Hindlimb muscle (tissue), 1 donor: ENCODE measurements at places on chromosomes 3 and 15.

- no peak for DNase-seq
Observed at GRCh38 chr3:65627062-65627461, 411.7 kb downstream of the MAGI1 start.

- DNase-seq = no peak
Observed at GRCh38 chr3:139112230-139112558, 67.5 kb upstream of the PRR23C start.

GRCh38 chr3:169228522-169228921, 435.0 kb downstream of the MECOM start:
- peak; percentile 15 for DNase-seq

- no peak for DNase-seq
Observed at GRCh38 chr15:63042877-63043334, 359 bp downstream of the TPM1 start.

GRCh38 chr3:158671821-158672214, 630 bp downstream of the LXN start:
- no peak for DNase-seq

- no peak for DNase-seq
Observed at GRCh38 chr3:1010228-1010627, 82.6 kb upstream of the CNTN6 start.

- DNase-seq = no peak
Observed at GRCh38 chr3:64575211-64575844, 112.5 kb downstream of the ADAMTS9 start.

- DNase-seq = peak; percentile 61
Observed at GRCh38 chr3:42179110-42179725, 86.8 kb downstream of the CCK start.

- no peak for DNase-seq
Observed at GRCh38 chr15:48411971-48412591, 80.9 kb downstream of the DUT start.

DNA sequence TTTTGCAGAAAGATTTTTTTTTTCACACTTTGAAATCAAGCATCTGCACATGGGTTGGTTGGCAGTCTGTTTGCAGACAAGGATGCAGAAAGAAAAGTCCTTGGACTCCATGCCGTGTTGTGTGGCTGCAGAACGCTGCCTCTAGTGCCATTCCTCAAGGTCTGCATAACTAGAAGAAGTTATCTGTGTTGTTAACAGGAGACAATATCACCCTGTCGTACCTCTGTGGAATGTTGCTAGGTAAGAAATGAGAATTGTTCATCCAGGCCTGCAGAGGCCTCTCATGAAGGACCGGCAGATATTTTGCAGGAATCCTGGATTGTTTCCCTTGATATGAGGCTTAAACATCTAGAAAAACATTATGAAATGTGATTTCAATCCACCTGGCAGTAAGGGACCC, 58.5 kb upstream of the PPARG start:
- no peak for DNase-seq

DNA sequence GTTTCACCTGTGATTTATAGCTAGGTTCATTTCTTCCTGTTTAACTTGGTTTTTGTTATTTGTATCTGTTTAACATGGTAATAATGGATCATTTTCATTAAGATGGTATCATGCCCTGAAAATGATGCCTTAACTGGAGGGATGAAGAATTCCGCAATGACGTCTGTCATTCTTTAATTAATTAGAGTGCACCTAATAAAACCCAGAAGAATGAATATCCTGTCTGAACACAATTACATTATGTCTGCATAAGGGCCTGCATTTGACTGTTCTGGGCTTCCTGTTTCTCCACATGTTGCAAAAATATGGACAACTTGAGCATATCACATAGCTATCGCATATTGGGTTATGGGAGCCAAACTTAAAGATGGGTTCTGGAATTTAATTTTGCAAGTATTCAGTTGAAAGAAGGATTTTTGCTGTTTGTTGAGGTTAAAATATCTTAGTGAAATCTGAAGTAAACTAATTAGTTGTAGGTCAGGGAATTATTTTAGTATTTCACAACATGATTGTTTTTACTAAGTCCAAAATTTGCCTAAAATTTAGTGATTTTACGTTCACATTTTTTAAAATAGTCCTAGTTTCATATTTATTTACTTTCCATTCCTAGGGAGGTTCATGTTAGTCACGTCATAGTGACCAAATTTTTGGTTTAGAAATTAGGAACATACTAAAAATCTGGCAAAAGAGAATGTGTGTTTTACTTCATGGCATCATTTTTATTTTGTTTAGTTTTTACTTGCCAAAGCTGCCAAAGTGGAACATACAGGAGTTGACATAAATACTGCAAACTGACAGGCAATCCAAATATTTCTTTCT, 321.0 kb upstream of the TGFBR2 start:
- no peak for DNase-seq

DNA sequence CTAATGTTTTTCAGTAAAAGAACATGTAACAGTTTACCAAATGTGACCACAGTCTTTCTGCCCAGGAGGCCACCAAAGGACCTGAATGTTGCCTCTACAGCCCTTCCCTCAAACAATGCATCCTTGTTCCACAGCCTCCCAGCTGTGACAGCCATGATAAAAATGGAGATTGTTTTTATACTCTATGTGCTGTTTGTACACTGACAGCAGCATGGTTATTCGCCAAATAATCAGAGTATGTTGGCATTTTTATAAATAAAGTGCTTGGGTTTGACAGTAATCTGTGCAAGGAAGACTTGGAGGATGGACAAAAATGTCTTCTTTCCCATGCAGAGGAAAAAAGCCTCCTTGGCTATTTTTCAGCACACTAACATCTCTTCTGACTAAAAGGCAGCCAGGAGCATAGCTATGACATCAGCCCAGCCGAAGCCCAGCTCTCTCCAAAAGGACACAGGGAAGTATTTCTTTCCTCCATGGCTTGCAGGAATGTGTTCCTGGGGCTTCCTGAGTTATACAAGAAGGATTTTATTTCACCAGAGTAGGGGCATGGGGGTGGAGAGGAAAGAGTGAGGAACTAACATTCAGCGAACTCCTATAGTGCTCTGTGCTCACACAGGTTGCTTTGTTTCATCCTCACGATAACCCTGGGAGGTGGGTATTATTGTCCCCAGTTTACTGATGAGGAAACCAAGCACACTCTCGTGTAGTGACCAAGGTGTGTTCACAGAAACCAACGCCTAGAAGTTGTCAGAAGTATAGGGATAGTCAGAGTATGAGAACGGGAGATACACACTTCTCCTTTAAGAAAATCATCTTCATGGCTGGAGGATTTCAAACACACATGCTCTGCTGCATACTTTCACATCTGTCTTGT, 339.7 kb downstream of the MECOM start:
- peak; percentile 67 for DNase-seq

GRCh38 chr15:39851500-39852092, 68.5 kb downstream of the GPR176 start:
- DNase-seq = no peak

DNA sequence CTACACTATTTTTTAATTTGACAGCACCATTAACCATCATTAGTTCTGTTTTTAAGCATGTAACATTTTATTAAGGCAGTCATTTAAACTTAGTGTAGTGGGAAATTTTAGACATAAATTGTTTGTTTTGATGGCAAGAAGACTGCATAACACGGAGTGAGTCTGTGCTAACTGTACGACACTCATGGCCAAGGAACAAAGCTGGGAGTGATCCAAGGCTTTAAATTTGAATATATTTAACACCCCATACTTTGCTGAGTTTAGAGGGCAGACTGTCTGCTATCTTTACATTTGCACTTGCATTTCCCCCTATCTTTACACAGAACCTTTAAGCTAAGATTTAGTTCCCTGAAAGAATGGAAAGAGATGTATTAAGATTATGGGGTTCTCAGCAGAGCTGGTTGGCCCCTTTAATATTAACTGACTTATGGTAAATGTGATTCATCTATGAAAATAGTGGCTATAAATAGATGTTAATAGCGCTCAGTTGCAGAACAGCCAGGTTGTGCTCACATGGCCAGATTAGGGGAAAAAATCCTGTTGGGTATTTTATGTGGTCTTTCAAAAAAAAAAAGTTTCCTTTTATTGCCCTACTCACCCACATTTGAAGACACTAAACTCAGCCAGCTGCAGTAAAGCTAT, 120.7 kb downstream of the CMSS1 start:
- no peak for DNase-seq

GRCh38 chr15:42826251-42826890, 89.4 kb upstream of the CDAN1 start:
- no peak for DNase-seq

DNA sequence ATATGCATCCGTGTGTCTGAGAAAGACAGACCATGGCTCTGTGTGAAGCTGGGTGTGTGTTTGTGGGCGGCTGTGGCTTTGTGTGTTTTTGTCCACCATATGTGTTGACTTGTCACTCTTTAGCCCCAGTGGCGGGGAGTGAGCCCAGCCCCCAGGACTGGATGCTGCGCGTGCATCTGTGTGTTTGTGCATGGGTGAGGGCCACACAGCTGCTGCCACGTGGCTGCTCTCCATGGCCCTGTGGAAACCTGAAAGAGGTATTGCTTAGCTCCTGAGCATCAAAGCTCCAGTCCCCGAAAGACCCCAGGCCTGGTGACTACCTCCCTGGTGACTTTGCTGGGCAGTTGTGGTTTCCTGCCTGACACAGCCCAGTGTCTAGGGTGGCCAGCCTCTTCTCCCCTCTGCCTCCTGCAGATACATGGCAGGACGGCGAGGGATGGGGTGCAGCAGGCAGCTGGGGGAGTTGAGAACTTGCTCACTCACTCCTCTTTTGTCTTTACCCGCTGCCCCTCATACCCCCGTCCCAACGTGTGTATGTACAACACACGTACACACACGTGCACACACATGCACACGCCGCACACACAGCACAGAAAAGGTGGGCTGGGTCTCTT, 6.5 kb downstream of the EPHB3 start:
- DNase-seq = peak; percentile 39

- no peak for DNase-seq
Observed at GRCh38 chr3:52225452-52226228, at the start of gene TLR9. TLR9 (minus strand) TSS chr3:52225645; CDS start chr3:52225529, 116 bp downstream.

DNA sequence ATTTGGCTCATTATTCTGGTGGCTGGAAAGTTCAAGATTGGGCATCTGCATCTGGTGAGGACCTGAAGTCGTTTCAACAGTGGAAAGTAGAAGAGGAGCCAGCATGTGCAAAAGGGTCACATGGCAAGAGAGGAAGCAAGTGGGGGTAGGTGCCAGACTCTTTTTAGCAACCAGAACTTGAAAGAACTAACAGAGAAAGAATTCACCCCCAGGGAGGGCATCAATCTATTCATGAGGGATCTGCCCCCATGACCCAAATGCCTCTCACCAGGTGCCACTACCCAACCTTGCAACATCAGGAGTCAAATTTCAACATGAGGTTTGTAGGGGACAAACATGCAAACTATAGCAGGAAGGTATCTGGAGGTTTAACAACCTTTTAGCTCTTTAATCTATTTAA, 10.3 kb upstream of the RYK start:
- no peak for DNase-seq

GRCh38 chr3:127975153-127976029, 60.4 kb downstream of the KBTBD12 start:
- no peak for DNase-seq

DNA sequence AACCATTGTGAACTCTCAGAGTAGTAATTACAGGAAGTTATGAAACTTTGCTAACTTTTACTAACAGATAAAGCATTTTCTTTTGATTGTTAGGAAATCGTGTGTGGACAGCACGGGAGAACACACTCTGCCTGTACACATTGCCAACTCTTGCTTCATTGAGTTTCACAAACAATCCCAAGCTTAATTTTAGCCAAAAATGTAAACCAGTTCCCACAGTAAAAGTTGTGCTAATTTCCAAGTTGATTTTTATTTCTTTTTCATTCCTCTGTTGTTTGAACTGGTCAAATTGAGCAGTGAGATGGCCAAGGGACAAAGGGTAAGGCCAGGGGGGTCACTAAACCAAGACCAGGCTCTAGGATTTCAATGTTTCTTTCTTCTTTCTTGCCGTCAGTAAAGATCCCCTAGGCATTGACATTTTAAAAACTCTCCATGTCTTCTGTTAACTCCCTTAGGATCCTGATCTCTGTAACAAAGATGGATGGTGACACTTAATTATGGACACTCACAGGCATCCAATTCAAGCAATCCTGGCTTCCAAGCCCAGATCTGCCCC, 414.9 kb downstream of the RBMS3 start:
- peak; percentile 40 for DNase-seq

DNA sequence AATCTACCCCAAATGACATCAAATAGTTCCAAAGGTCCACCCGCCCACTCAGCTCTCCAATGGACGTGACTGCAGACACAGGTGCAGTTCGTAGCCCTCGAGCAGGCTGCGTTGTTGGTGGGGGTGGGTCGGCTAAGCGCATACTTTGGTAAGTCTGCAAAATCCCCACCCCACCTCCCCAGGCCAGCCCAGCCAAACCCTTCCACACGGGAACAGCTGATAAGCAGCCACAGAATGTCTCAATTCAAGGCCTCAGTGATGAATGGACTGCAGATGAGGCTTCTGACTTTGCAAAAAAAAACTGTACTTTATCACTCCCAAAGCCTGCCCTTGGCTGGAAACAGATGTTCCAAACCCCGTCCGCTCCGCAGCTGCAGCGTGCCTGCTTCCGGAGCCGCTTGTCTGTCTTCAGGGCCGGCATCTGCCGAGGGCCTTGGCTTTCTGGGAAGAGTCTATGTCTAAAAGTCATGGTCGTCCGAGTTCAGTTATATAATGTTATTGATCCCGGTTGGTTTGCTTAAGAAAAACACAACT, 38.2 kb downstream of the PCSK6 start:
- DNase-seq = peak; percentile 68

DNA sequence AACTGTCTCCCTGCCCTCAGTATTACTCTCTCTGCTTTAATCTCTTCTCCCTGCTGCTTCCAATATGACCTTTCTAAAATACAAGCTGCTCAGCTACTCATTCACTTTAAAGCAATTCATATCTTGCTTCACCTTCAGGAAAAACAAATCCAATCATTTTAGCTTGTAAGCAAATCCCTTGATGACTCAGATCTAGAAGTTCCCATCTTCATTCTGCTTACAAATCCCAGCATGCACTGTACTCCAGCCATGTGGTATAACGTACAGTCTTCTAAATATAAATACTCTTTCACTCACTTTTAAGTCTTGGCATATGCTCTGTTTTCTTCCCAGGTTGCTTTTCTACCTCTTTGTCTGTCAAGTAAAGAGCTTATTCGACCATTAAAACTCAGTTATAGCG, 1009.1 kb upstream of the SEMA6D start:
- no peak for DNase-seq
